ENCODE measurements at places on chromosomes 2 and 18.
A peak's percentile ranks its signal among the peaks of the same experiment; 100 is the strongest.

- DNase-seq = no peak
Measured at GRCh38 chr2:138491495-138491862, 10.1 kb upstream of the SPOPL start.

DNA sequence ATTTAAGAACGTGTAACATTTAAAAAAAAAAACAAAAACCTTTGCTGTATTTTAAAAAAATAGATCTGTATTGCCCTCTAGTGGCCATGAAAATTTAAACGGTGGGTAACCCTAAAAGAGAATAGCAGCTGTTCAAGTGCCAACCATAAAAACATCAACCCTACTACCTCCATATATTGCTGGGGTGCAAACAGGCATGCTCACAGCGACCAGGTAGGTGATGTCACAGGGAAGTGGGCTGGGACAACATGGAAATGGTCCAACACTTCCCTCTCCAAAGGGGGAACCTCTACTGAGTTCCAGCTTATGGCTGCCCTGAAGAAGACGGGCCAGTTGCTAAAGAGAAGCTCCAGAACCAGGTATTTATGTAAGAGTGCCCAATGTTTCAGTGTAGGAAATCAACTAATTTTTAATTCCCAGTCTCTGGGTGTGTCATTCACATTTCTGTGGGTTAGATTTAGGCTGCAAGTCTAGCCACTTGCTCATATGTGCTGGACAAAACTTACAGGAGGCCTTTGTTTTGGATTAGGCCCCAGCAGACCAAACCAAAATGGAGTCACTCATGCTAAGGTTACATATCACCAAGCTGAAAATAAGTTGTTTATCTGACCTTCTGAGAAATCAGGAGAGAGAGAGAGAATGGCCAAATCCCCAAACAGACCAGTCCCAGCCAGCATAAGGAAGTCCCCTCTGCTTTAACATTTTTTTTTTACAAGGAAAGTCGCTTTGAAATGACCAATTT, 54.5 kb downstream of the SKA1 start:
- peak; percentile 49 for DNase-seq

- peak; percentile 89 for DNase-seq
Measured at GRCh38 chr18:60372596-60372995, at the start of gene MC4R. Gene MC4R, minus strand, starts transcription at chr18:60372775. Its CDS starts 426 bp downstream, at chr18:60372349.

- no peak for DNase-seq
Measured at GRCh38 chr2:136381722-136382633, 264.0 kb upstream of the CXCR4 start.

- DNase-seq = no peak
Measured at GRCh38 chr2:28233164-28233676, 159.4 kb upstream of the FOSL2 start.

- no peak for DNase-seq
Measured at GRCh38 chr2:113218283-113219091, 44.7 kb downstream of the PSD4 start.

DNA sequence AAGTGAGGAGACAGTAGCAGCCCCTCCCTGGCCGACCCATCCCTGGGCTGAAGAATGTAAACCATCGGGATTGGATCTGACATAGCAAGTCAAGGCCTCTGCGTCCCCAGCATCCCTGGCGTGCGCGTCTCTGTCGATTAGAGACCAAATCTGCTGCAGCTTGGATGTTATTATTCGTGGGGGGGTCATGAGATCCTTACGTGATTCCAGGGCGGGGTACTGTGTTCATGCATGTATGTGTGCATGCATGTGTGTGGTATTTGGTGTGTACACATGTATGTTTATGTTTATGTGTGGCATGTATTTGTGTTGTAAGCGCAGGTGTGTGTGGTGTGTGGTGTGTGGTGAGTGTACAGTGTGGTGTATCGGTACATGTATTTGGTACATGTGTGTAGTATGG, 741.8 kb upstream of the SALL3 start:
- no peak for DNase-seq

DNA sequence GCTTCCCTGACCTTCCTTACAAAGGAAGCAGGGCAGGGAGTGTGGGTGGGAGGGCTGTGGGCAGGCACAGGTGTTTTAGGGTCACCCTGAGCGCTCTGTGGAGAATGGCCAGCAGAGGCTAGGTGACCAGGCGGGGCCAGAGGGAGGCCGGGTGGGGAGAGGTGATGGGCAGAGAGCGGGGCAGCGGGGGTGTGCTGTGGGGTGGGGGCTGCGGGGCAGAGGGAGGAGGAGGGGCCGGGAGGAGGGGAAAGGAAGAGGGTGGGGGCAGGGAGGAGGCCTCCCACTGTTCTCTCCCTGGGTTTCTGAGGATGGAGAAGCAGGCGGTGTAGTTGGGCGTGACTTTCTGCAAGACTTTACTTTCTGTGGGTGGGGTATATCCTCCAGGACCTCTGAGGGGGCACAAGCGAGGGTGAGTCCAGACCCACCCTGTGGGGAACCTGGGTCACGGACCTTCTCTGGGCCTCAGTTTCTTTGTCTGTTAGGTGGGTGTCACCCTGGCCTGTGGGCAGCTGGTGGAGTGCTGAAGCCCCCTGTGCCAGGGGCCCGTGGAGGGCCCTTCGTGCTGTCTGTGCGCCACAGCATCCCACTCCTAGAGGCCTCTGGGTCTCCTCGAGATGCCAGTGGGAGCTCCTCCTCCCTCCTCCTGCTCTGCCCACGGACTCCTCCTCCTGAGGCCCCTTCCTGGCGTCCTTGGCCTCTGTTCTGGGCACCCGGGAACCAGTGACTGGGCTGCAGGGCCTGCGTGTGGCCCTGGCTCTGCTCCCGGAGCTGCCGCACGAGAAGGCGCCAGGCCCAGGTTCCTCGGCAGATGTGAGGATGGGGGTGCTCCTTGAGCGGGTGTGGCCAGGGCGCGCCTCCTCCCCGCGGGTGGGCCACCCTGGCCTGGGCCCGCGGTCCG, 6.3 kb upstream of the NEU4 start:
- no peak for DNase-seq

GRCh38 chr2:133790711-133791110, 222.4 kb upstream of the NCKAP5 start:
- no peak for DNase-seq

DNA sequence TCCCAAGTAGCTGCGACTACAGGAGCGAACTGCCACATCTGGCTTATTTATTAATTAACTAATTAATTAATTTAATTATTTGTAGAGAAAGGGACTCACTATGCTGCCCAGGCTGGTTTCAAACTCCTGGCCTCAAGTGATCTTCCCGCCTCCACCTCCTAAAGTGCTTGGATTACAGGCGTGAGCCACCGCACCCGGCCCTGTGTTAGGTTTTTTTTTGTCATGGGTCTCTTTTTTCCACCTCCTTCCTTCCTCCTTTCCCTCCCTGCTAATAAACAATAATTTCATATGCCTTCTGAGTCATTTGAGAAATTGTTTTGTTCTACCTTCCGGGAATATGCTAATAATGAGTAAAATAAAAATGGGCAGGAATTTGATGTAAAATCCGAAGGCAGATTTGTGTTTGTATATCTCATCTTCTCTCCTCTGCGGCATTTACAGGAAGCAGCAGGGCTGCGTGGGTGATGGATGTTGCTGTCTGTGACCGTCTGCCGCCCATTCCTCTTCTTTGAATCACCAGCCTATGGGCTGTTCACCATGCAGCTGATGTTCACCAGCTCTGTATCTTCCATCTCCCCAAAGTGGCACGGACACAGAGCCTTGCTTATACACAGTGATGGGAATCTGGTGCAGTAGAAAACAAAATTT, 89.9 kb downstream of the ACSL3 start:
- DNase-seq = no peak

DNA sequence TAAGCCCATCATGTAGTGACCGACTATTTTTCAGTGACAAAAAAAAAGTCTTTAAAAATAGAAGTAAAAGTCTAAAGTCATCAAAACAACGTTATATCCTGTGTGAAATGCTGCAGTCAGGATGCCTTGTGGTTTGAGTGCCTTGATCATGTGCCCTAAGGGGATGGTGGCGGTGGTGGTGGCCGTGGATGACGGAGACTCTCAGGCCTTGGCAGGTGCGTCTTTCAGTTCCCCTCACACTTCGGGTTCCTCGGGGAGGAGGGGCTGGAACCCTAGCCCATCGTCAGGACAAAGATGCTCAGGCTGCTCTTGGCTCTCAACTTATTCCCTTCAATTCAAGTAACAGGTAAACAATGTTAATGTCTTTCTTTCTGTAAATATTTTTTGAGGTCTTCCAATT, at the start of gene CD28:
CD28 (plus strand) TSS at position 237 of the 400 bp plus-strand sequence; CDS start at position 295, 58 bp downstream.
- DNase-seq = no peak

- DNase-seq = no peak
Measured at GRCh38 chr2:45674035-45674816, 22.8 kb downstream of the PRKCE start.

DNA sequence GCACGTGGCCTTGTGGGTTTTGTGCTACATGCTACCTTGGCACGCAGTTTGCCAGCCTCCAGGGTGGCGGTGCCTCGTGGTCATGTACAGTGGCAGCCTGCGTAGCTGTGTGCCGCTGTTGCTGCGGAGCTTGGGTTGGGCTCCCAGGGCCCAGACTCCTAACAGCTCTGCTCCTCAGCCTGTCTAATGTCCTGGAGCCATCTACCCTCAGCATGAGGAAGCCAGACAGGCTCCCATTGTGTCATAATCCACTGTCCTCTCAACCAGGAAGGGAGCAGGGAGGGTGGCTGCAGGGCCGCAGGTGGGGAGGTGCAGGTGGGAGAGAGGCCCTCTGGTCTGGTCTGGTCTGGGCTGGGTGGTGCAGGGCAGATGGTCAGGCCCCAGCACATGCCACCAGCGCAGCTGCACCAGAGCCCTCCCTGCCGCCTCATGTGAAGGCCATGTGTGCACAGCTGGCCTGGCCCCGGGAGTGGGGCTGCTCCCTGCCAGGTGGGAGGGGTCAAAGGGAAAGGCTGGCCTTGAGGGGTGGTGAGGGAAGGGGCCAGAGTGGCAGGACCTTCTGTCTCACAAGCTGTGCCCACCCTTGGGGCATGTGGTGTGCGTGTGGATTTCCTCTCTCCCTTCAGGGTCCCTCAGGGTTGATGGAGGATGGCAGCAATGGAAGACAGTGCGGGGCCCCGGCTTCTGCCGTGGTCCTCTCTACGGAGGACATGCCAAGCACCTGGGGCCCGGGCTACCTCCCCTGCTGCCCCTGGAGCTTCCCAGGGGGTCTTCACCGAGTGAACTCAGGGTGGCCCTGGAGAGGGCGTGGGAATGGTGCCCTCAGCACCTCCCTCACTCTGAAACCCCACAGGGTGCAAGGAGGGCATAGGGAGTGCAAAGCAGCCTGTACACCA, 4.8 kb downstream of the ATOH8 start:
- no peak for DNase-seq

DNA sequence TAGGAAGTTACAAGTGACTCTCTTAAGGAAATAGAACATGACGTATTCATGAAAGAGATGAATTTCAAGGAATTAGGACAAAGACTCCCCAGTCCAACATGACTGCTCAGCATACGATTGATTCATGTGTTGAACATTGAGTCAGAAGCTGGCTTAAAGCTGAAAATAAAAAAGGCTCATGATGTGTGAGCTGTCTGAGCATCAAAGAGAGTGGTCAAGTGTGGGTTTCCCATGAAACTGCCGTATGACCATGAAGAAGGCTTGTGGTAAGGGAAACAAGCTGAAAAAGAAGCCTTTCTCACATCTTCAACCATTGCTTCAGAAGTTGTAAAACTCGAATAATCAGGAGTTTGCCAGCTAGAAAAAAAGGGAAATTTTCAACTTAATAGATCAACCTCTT, 201.9 kb upstream of the APCDD1 start:
- no peak for DNase-seq

GRCh38 chr2:234887195-234887594, 64.6 kb upstream of the SH3BP4 start:
- DNase-seq = no peak

DNA sequence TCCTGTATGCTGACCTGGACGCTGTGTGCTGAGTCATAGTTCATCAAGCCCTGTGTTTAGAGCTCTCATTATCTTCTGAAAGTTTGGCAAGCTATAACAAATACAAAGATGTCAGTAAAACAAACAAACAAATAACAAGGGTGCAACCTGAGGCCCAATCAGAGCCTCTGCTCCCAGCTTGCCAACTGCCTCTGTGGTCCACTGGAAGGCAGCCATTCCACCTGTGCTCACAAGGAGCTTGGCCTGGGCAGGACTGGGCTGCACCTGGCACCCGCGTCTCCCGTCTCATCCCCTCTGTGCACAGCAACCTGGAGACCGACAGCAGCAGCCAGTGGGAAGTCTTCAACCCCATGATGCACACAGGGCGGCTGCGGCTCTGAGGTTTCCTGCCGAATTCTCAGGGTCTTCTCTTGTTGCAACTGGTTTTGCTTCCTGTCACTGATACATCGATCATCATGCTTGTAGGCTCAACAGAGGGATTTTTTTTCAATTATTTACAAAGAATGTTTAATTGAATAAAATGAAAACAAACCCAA, 97.8 kb downstream of the TMEM18 start:
- no peak for DNase-seq

DNA sequence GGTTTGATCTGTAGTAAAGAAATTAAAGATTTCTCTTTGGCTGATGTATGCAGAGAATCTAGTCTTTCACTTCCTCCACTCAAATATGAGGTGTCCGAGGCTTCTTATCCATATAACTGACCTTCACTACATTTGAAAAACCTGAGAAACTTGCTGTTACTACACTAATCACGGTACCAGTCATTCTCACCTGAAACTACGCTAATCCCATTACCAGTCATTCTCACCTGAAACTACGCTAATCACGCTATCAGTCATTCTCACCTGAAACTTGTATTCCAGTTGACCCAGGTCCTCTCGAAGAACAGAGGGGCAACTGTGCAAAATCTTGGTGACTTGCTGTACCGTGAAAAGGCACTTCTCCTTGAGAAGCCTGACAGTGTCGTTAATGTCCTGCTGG, 5.1 kb downstream of the MTERF4 start:
- no peak for DNase-seq

Data from NCI-H2171 (cell line).